ENCODE measurements at places on chromosomes 4 and X.

GRCh38 chrX:68910731-68911428, 82.1 kb downstream of the EFNB1 start:
- DNase-seq = no peak

DNA sequence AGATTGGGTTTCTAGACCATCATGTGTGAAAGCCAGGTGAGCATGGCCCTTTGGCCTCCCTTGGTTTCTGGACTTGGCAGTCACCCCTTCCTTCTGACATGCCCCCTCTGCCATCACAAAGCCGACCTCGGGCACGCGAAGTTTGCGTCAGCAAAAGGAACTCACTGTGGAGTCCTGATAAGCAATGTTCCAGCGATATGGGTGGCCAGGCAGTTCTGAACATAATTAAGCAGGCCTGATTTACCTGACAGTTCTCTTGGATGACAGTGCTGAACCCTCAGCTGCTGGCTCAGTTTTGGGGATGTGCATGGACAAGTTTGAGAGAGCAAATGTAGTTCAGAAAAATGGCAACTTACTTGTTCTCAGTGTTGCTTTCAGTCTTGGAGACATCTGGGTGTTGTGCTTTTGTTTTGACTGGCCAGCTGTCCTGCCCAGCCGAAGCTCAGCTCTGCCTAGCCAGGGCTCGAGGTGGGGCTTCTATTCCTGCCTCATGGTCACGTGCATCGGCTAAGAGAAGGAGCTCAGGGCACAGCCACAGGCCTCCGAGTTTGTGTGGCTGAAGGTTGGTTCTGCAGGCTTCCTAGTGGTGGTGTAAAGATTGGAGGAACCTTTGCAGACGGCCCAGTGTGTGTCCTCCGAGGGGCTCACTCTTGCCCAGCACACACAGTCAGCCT, 78.3 kb downstream of the CLDN34 start:
- no peak for DNase-seq

DNA sequence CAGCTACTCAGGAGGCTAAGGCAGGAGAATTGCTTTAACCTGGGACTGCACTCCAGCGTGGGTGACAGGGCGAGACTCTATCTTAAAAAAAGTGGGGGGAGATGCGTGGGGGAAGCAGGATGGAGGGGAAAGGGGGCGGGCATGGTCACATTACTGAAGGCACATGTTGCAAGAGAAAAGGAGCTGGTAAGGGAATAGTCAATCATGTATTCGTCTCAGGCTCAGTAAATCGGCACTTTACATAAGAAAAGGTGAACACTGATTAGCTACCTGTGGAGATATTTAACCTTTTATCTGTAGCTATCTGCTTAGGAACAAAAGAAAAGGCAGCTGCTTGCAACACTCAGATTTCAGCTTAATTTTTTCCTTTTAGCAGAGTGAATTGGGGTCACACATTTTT, 132.5 kb downstream of the PLS3 start:
- no peak for DNase-seq

DNA sequence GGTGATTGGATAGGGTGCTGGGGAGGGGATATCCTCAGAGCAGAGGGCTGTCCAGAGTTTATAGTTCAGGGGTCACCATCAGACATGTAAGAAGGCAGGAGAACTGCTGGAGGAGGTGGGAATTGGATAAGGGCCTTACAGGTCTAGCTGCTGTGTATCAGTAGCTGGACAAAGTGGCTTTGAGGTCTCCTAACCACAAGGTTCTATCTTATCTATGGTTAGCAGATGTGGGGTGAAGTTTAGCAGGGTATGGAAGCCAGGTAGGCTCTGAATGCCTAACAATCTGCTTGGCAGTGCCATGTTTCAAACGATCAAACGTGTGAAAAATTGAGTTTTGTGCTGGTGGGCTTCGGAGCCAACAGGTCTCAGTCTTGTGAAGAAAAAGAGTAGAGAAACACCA, 32.1 kb upstream of the MAGEA8 start:
- DNase-seq = no peak

DNA sequence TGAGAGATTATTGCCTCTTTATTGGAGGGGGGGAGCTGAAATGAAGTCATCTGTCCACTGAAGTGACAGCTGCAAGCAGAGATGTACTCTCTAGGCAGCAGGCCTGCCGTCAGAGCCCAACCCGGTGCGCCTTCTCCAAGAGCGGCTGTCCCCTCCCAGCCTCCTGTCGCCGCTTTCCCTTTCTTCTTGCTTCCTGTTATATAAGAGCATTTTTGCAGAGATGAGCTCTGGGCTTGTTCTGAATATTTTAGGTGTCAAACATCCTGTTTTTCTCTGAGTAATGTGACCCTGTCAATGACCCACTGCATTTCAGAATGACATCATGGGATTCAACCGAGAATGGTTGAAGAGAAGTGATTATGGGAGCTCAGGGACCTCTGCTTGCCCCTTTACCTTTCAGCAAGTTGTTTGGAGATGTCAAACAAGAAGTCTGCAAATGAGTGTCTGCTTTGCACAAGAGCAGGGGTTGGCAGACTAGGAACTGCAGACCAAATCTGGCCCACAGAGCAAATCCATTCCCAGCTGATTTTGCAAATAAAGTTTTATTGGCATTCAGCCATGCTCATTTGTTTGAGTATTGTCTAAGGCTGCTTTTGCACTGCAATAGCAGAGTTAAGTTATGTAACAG, 79.9 kb downstream of the SLC9A6 start:
- DNase-seq = no peak

DNA sequence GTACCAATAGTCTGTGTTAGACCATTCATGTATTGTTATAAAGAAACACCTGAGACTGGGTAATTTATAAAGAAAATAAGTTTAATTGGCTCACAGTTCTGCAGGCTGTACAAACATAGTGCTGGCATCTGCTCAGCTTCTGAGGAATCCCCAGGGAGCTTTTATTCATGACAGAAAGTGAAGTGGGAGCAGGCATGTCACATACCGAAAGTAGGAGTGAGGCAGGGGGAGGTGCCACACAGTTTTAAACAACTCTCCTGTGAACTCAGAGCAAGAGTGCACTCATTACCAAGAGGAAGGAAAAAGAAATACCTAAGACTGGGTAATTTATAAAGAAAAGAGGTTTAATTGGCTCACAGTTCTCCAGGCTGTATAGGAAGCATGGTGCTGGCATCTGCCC, 591.2 kb downstream of the PPP4R3C start:
- no peak for DNase-seq

- DNase-seq = no peak
Measured at GRCh38 chrX:126164226-126164625, 1.9 kb downstream of the DCAF12L2 start.

GRCh38 chr4:96833831-96834230, 993.9 kb downstream of the PDHA2 start:
- no peak for DNase-seq

DNA sequence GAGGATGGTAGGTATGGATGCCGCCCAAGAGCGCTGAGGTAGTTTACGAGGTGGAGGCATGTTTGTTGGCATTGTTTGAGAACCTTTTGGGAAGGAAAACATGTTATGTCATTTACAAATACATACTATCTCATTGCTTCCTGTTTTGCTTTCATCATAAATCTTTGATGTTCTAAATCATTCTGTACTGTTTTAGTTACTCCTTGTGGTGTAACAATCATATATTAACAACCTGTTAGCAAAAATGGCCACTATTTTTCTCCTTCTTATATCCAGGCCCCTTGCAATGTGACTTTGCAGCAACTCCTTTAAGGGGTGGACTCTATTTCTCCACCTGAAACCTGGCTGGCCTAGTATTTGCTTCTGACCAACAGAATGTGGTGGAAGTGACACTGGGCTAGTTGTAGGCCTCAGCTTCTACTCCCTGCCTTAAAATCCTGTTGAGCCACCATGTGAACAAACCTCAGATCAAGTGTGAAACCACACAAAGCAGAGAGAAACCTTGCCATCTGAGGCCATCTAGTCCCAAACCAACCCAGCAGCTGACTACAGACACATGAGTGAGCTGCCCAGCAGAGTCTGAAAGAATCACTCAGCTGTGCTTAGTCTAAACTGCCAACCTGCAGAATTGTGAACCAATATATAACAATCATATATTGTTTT, 15.8 kb upstream of the CXorf38 start:
- no peak for DNase-seq

GRCh38 chr4:55979562-55979961, 30.8 kb downstream of the CEP135 start:
- DNase-seq = no peak

DNA sequence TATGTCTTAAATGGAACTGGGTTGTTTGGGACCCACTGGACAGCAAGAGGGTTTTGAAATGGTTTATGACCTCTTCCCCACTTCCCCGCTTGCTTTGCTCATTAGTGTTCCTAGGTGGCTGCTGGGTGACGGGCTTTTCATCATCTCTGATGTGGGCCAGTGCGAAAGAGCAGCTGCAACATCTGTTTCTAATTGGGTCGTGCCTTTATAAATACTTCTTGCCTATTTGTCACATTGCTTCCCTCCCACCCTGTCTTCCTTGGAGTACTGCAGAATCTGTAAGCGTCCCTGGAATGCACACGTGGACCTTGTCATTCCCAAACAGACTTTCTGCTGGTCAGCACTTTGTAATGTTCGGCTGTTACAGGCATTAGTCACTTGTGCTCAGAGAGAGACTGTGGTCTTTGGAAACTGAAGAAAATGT, 35.2 kb downstream of the SEPTIN11 start:
- DNase-seq = no peak

GRCh38 chr4:121376097-121376496, 4.7 kb downstream of the QRFPR start:
- DNase-seq = no peak

GRCh38 chrX:103629318-103630170, 769 bp downstream of the TCEAL1 start:
- peak; percentile 33 for DNase-seq

DNA sequence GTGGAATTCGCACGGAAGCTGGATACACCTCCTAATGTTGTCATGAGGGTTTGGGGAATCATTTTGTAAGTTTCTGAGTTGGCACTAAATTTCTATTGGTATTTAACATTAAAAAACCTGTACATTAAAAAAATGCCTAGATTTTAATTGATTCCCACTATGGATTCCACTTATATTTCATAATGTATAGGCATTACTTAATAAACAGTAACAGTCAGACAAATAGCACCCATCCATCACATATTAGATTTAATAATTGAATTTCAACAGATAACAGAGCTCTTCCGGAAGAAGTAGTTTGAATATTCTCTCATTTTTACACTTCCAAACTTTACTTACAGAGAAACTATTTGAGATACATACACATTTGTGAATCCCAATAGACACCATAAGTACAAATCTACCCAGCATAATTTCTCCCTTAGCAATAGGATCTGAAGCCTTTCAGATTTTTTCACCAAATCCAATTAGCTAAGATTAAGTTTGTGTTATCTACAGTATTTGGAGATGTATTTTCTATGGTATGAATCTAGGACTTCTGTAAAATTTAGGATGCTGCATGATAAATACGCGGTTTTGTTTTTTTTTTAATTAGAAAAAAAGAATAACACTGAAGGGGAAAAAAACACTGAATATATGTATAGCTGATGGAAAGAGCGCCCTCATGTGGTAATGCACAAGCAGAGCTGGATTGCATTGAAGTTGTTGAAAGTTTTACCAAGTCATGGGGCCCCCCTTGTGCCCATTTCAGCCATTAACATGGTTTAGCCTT, 12.2 kb upstream of the ODAM start:
- no peak for DNase-seq

DNA sequence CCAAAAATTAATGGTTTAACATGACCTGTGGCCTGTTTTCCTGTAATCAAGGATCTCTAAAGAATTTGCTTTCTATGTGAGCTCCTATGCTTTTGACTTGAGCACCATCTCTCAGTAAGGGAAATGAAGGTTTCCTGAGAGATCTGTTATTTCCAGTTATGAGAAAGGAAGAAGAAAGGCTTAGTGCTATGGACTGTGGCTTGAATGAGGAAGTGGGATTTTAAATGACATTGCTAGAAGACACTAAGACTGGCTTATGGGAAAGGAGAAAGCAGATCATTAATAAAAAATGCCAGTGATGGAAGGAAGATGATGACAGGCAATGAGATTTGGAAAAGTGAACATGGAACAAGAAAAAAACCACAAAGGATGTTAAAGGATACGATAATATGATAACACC, 285.4 kb downstream of the OPHN1 start:
- DNase-seq = no peak

- DNase-seq = no peak
Measured at GRCh38 chrX:69371159-69371558, 133.0 kb upstream of the NALF2 start.

All from NCI-H2081 treated with DMSO at 0.1 percent for 48 hours (cell line).